ENCODE measurements at places on chromosomes 5 and 9.

DNA sequence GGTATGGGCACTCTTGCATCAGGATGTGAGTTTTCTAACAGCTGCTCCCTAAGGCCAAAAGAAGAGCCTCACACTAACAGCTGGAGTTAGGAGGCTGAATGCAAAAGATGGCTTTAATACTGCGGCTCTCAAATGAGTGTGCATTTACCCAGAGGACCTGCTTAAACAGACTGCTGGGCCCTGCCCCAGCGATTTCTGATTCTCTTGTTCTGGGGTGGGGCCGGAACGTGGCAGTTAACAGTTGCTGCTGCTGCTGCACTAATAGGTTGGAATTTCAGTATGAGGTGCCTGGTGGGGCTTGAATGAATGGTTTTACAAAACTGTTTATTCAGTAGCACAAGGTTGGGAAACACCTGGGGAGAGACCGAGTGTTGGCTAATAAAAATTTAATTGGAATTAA, 26.1 kb downstream of the HMGCR start:
- DNase-seq = peak; percentile 14

DNA sequence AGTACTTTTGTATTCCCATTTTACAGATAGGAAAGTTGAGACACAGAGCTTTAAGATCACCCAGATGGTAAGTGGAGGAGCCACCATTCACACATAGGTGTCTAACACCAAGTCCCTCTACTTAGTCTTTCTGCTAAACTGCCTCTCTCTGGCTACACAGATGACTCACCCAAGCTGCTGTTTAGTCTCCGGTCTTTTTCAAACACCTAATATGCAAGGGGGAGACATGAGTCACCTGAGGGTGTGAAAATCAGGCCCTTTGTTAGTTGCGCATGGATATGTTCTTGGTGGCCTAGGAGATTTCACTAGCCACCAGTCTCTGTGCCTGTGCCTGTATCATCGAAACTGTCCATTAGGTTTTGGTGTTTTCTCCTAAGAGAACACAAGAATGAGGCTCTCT, 117.8 kb downstream of the MAST4 start:
- no peak for DNase-seq

GRCh38 chr5:175534070-175534932, 55.9 kb downstream of the SFXN1 start:
- DNase-seq = peak; percentile 95

DNA sequence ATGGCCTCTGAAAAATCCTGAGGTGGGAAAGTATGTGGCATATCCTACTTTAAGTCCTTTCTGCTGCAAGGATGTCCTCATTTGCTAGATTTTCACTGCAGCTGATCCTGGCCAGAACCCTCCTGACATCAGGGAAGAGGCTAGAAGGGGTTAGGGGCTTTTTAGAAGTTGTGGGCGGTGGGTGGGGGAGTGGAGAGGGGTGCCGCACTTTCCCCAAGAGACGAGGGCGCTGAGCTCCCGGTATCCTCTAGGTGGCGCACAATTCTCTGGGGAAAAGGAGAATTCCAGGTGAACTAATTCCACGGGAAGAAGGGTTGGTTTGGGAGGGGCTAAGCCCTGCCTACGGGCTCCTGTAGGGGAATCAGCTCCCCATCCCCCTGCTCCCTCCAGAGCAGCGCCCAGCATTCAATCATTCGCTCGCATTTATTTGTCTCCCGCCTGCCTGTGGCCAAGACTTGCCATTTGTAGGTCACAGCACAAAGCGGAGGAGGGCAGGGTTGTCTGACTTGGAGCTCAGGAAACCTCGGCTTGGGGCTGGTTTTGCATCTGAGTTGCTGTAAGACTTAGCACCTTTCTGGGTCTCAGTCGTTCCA, 42.9 kb upstream of the HAND1 start:
- peak; percentile 90 for DNase-seq

- no peak for DNase-seq
Measured at GRCh38 chr5:164002628-164003027, 497.2 kb downstream of the MAT2B start.

DNA sequence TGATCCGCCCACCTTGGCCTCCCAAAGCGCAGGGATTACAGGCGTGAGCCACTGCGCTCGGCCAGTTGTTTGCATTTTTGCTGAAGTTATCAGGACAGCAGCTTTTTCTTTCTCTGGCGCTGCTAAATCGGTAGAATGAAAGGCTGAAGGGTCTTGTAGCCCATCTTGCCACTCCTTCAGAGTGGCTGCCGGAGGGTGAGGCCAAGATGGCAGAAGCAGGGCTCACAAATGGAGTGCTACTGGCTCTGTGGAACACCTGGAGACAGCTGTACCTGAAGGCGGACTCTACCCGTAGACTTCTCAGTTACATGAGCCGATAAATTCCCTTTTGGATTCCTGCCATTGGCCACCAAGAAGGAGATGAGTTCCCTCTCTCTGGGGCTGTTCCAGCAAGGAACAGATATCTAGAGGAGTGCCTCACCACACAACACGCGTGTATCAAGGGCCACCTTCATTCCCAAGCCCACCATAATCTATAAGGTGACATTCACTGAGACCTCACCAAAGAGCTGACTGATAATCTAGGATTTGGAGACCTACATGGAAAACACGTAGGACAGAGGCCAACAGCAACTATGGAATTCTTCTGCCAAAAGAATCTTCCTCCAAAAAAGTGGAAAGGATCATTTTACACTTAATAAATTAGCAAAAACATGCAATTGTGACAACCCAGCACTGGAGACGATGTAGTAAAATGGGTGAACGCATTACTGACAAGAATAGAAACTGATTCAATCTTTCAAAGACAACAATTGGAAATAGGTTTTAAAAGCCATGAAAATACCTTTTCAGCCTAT, 21.8 kb downstream of the STK10 start:
- DNase-seq = no peak

DNA sequence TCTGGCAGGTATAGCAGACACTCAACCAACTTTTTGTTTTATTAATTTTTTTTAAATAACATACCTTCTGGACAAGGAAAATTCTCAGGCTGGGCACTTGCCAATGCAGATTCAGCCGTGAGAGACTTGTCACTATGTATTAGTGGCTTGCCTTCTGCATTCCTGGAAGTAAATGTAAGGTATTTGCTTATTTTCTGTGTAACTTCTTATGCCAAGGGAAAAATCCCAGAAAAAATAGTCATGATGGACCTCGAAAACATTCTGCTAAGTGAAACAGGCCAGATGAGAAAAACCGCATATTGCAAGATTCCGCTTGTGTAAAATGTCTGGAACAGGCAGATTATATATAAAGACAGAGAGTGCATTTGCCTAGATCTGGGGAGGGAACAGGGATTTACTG, 260.3 kb upstream of the DAPK1 start:
- DNase-seq = no peak

DNA sequence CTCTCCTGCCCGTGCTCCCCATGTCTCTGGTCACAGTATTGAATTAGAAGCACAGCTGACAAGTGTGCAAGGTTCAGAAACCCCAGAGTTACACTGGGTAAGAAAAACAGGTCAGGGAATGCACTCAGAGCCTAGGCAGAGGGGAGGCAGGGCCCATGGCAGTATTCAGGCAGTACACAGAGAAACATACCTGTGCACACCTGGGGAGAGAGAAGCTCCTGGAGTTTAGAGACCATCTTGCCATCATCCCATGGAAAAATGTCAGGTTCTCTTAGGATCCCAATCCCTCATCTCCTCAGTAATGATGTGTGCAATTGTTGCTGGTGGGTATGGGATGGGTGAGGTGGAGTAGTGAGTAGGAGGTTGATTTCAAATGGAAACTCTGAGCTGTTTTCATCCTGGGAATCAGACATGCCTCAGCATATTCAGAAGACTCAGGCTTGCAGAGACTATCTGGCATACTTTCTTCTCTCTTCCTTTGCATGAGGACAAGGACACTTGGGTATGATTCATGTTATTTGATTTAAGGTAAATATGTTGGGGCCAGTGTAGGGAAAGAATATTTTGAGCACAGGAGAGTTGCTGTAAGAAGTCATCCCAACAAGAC, 228.5 kb downstream of the ESM1 start:
- DNase-seq = no peak

GRCh38 chr5:170076211-170076610, 29.5 kb upstream of the FOXI1 start:
- DNase-seq = no peak

DNA sequence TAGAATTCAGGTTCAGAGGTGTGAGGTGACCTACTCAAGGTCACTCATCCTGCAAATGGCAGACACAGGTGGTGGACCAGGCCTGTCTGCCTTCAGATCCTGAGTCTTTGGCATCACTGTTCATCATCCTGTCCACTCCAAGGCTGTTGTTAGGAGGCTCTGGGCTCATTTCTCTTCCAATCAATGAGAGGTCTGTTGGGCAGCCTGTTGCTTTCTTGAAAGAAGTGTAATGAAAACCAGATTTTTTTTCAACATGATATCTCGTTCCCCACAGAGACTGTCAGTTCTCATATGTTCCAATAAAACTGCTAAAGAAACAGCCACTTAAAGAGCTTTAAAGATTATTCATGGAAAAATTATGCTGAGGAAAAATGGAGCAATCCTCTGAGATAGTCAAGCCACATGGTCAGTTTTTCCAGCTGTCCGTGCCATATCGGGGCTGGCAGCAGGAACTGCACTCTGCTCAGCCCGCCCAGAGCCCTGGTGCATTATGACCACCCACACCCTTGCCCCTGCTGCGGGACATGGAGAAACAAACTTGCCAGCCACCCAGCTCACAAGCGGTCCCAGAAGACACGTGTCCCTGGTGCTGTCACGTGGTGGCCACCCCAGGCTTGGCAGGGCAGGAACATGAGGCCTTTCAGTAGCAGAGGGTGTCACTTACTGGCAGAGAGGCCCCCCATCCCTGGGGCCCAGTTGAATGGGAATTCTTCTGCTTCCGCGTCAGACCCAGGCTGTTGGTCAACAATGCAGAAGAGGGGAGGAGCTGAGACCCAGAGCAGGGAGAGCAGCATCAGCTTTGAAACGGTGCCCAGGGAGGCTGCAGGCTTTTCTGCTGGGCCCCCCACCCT, 63.7 kb upstream of the ANGPTL2 start:
- DNase-seq = peak; percentile 34

- no peak for DNase-seq
Measured at GRCh38 chr9:107739601-107740082, 250.1 kb upstream of the KLF4 start.

- no peak for DNase-seq
Measured at GRCh38 chr9:121694600-121694999, 43.2 kb downstream of the DAB2IP start.

GRCh38 chr5:179893958-179894895, 13.5 kb downstream of the TBC1D9B start:
- no peak for DNase-seq

DNA sequence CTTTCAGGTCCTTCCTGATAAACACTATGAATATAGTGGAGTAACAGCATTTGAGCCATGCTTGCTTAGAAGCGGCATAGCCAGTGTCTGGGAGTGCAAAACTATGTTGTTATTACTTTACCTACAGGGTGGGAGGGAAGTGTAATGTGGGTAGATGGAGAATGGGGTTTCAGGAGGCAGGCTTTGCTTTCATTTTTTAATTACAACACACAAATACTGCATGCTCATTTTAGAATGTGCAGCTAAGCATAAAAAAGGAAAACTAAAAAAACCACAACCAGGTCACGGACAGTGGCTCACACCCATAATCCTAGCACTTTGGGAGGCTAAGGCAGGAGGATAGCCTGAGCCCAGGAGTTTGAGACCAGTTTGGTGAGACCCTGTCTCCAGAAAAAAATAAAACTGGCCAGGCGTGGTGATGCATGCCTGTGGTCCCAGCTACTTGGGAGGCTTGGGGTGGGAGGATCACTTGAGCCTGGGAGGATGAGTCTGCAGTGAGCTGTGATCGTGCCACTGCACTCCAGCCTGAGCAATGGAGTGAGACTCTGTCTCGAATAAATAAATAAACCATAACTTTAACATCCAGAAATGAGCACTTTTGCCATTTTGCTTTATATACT, 20.2 kb downstream of the HAVCR1 start:
- DNase-seq = no peak

DNA sequence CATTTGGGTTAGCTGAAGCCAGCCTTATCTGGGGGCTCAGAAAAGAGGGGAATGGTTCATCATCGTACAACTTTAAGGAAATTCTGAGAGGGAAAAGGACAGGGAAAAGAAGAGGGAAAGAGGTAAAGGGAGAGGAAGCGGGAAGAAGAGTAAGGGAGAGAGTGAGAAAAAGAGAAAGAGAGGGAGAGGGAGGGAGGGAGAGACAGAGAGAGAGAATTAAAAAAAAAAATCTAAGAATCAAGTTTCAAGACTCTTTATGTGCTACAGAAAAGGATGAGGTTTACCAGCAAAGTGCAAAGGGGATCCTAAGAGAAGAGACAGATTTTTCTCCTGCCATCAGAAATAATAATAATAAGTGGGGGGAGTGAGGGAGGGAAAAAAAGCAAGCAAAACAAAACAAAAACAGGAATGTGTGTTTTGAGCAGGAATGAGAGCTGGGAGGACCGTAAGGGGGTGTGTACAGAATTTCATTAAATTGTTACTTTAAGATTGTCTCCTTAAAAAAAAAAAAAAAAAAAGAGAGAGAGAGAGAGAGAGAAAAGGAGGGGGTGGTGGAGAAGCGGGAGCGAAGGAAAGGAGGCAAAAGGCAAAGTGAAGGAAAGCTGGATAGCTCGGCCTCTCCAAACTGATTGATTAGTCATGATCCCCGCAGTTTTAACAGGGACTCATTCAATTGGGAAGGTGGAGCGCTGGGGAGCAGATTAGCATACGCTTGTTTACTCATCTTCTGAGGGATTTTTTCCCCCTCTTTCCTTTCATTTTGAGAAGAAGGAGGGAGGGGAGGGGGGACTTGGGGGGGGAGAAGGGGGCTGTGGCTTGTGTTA, 438 bp upstream of the PAPPA start:
- DNase-seq = peak; percentile 81

DNA sequence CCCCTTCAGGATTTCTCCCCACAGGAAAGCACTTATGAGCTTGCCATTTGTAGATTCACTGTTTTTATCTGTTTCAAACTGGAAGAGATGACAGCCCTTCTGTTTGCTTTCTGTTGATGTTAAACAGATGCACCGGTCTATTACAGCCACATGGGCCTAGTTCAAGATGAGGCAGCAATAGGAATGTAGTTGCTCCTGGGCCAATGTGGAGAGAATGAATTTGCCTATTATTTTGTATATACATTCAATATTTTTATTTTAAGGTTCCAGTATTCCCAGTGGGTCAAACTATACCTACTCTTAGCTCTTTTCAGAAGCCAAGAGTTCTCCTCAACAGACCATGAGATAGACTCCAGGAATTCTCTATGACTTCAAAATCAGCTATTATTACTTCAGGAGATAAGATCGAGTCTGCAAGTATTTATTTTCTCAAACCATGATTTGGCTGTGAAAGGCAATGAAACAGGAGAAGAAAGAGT, 461.6 kb downstream of the RASEF start:
- DNase-seq = no peak

Measured in neural progenitor cell (in vitro differentiated cells).